ENCODE measurements at places on chromosomes 3 and 15.

DNA sequence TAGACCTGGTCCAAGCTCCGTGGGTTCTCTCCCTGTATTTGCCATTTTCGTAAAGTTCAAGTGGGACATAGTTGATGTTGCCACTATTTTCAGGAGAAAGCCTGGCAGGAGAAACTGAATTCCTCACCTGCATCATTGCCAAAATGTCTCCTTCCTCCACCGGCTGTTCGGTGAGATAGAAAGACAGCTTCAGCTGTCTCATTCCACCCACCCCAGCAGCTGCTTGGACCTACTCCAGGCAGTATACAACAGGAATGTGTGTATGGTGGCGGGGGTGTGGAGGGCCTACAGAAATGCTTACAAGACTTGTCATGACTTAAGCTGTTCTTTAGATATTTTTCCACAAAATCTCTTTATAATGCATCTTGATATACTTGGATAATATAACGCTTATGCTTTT, 132.7 kb upstream of the RAP2B start:
- DNase-seq, result no peak

- DNase-seq, result no peak
These were observed 918.8 kb upstream of the CFAP20DC start for GRCh38 chr3:59968513-59969045.

DNA sequence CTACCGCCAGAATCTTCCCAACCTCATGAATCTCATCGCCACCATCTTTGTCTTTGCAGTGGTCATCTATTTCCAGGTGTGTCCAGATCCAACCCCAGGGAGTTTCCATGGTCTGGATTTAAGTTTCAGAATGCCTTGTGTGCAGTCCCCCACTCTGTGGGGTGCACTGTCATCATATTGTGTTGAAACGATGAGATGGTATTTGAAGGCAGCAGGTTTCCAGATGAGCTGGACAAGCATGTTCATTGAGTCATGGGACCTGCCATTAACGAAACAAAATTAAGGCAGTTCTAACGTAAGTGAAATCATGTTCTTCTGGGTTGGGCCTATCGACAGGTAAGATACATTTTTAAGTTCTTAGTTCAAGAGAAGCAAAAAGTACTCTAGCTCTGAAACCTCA, 12.7 kb downstream of the SEC61A1 start:
- no peak for DNase-seq

GRCh38 chr15:40782609-40783227, 12.9 kb downstream of the C15orf62 start:
- DNase-seq, result peak; percentile 59

DNA sequence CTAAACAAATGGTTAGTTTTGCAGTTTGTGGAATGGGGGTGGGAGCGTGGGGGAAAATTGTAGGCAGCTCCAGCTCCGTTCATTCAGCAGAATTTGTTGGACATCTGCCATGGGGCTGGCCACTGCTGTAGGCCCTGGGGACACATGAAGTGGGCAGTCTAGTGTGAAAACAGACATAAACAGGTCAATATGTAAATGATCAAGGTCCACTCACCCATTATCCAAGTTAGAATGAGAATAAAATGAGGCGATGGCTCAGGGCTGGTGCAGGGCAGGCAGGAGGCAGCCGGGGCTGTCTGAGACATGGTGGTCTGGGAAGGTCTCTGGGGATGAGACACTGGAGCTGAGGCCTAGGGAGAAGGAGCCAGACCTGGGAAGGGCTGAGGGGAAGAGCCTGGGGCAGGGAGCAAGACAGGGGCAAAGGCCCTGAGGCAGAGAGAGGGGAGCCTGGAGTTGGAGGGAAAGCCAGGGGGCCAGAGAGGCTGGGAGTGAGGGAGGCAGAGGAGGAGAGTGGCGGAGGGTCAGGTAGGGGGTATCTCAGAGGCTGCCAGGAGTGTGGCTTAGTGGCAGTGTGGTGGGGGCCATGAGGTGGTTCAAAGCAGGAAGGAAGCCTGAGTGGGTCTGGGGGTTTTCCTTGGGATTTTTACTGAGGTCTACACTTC, 6.2 kb upstream of the SLC6A6 start:
- no peak for DNase-seq

- DNase-seq, result no peak
These were observed 38.2 kb upstream of the FAM174B start for GRCh38 chr15:92693691-92694331.

DNA sequence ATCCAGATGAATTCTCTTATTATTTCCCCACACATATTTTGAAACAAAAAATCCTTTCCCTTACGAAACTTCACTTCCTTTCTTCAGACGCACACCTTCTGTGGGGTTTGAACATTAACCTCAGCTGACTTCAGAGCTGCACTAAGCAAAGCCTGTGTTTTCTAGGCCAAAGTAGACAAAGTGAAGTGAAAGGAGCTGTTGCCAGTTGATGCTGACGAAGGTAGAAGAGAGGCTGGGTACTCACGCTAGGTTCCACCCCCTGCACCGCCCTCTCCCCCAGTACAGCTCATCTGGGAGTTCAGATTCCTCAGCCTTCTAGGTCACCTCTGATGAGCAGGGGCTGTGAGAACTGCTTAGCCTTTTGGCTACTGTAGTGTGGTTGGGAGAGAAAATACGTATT, 24.1 kb downstream of the DUT start:
- DNase-seq, result no peak

- DNase-seq, result no peak
These were observed 199.4 kb upstream of the THBS1 start for GRCh38 chr15:39381517-39381916.

- DNase-seq, result no peak
These were observed 322.4 kb upstream of the SLCO3A1 start for GRCh38 chr15:91530956-91531582.

DNA sequence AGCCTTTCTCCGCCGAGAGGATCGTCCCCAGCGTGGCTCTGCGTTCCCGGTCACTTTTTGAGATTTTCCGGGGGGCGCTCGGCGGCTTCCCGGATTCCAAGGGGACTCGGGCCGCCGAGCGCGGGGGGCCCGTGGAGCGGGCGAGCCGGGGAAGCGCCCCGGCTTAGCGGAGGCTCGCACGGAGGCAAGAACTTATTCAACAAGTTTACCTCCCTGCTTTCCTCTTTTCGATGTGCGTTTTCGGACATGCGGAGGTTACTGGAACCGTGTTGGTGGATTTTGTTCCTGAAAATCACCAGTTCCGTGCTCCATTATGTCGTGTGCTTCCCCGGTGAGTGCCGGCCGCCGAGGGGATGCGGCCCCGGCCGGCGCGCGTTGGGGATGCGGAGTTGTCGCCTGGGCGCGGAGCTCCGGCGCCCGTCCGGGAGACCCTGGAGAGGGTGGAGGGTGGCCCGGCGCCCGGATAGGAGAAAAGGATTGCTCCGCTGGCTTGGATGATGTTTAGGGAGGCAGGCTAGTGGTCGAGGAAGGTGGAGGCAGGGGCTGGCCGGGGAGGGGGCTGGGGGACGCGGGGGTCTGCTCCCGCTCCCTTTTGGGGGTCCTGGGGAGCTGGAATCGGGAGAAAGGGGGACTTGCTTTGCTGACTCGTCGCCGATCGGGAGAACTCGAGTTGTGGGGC, 810 bp downstream of the PTPRG start:
- DNase-seq, result no peak

GRCh38 chr3:146019508-146019907, 141.5 kb downstream of the PLOD2 start:
- DNase-seq, result no peak

- no peak for DNase-seq
These were observed 31.5 kb downstream of the GNB5 start for GRCh38 chr15:52159645-52160044.

DNA sequence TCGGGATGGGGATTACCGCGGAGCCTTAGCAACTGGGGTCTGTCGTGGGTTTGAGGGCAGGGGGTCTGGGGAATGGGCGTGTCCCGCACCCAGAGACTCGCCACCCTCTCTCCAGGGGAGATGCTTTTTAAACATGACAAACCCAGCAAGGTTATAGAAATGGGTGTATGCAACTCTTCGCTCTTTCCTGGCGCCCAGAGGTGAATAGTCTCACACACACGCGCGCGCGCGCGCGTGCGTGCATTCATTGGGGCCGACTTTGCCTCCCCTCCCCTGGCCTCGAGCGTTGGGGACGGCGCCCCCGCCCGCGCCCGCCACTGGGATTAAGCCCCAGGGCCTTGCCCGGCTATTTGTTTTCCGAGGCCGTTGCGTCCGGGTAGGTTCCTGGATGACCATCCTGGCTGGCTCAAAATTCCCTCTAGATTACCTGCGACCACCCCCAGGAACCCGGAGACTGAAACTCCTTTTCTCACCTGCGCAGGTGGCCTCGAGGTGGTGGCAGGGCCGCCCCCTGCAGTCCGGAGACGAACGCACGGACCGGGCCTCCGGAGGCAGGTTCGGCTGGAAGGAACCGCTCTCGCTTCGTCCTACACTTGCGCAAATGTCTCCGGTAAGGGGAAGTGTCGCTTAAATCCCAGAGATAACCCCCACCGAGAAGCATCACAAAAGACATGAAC, 777 bp downstream of the GPR160 start:
- no peak for DNase-seq

DNA sequence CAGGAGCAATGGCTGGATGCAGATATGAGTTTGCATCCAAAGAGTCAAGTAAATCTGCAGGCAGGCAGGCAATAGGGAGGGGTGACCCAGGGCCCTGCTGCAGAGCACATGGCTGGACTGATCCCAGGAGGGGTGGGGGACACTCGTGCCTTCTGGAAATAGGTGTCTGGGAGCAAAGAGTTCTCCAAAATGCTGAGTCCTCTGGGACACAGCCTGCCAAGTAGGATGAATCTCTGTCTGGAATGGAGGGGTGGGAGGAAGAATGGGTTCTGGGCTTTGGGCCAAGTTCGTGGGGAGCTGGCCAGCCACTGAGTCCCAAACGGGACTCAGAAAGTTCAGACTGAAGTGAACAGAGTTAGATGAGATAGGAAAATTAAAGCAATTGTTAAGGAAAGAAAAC, 214.5 kb downstream of the MTHFS start:
- no peak for DNase-seq

DNA sequence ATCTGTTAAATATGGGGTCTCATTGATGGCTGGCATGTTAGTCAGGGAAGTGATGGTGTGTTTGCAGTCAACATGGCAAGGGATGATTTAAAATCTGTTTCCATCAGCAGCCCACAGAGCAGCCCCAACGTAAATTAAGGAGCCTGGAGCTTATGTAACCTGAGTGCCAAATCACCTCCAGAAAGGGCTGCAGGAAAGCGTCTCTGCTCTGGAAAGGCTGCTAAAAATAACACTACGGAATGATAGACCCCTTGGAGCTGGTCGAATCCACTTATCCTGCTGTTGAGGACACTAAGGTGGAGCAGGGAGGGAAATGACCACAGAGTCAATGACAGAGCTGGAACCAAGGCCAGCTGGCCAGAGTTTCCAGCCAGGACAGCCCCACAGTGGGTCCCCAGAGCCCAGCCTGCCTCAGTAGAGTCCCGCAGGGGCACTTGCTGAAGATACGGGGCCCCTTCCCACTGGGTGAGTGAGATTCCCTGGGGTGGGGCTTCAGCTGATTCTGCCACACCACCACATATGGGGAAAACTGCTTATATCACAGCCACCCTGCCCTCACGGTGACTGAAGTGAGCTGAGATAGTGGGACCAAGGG, 63.5 kb downstream of the EPHB1 start:
- no peak for DNase-seq

DNA sequence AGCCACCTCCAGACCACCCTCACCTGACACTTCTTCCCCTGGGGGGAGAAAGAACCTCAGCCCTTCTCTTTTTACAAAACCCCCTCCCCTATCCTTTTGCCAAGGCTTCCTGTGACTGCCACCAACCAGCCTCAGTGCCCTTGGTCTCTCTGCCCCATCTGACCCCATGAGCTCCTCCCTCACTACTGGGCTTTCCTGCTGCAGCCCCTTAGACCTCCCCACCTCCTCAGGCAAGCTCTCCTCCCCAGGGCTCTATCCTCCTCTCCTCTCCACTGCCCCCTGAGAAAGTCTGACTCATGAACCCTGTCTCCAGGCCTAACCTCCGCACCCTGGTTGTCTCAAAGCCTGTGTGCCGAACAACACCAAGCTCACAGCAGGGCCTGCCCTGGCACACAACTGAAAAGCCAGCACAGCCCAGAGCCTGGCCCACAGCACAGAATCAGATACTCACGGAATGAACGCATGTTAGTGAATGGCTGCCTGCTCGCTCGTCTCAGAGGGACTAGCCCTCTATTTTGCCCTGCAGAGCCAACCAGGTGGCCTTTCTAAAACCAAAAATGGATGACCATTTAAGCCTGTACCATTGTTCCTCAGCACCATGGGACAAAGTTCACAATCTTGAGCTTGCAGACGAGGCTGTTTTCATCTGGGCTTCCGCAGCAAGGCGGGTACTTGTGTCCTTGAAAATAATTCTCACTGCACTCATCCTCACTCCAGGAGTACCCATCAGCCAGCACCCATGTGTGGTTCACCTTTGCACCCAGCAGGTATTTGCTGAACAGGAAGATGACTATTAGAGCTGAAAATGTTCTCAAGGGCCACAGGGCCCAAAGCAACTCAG, 1.7 kb downstream of the CHDH start:
- DNase-seq, result no peak

DNA sequence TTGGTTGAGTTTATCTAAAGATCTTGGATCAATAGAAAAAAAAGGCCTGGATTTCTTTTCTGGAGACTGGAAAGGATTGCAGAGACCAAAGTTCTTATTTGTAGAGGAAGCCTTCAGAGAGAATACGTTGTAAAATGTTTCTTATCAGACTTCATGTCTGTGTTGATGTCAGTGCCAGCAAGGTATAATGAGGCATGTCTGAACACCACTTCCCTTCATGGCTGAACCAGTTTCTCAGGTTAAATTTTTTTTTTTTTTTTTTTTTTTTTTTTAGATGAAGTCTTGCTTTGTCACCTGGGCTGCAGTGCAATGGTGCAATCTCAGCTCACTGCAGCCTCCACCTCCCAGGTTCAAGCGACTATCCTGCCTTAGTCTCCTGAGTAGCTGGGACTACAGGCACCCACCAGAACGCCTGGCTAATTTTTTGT, 17.8 kb upstream of the ZNF774 start:
- DNase-seq, result no peak

- DNase-seq, result no peak
These were observed 109.2 kb upstream of the TPM1 start for GRCh38 chr15:62933386-62933785.

GRCh38 chr3:184085389-184085852, 11.4 kb upstream of the HTR3E start:
- DNase-seq, result no peak

- no peak for DNase-seq
These were observed 17.1 kb upstream of the MUC13 start for GRCh38 chr3:124951511-124952281.

- no peak for DNase-seq
These were observed 14.9 kb upstream of the HES1 start for GRCh38 chr3:194120789-194121770.

All from activated CD4-positive, alpha-beta T cell treated with anti-CD3 and anti-CD28 coated beads for 24 hours (primary cell).